Cortex of kidney (tissue), 1 donor: ENCODE measurements at places on chromosomes 2 and 18.

GRCh38 chr2:180927030-180927686 lies 53.2 kb upstream of the UBE2E3 start:
- DNase-seq, result no peak

GRCh38 chr18:26826656-26827235 lies 38.8 kb downstream of the AQP4 start:
- DNase-seq, result no peak

DNA sequence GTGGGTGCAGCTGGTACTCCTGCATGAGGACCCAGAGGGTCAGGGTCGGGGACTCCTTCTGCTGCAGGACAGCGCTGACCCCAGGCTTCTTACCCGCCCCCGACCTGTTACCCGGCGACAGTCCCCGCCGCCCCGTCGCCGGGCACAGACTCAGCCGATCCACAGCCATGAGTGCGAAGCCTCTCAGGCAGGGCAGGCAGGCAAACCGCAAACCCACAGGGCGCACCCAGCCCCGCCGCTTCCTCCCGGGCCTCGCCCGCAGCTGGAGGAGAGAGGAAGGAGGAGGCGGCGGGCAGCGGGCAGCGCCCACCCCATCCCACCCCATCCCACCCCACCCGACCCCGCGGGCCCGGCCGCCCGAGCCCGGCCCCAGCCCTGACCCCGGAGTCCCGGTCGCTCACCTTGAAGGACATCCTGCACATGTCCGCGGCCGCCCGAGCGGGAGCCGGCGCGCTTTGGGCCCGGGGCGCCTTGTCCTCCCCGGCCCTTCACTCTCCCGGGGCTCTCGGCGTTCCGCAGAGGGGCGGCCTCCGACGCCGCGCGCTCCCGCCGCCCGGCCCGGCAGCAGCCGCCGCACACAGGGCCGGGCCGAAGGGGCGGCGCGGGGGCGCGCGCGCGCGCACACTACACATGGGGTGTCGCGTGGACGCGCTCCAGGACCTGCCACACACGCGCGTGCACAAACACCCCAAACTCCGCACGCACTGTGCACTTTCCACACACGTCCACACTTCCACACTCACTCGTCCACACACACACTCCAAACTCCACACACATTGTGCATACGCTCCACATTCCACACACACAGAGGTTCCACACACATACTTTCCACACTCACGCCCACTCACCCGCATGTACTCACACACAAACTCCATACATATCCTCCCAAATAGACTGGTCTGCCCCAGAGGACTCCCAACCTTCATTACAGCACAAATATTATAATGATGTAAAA lies at the start of gene ANKRD29:
TSS of gene ANKRD29 (minus strand) at position 603 of the 955 bp plus-strand sequence. CDS start at position 422, 181 bp downstream.
- DNase-seq, result no peak

DNA sequence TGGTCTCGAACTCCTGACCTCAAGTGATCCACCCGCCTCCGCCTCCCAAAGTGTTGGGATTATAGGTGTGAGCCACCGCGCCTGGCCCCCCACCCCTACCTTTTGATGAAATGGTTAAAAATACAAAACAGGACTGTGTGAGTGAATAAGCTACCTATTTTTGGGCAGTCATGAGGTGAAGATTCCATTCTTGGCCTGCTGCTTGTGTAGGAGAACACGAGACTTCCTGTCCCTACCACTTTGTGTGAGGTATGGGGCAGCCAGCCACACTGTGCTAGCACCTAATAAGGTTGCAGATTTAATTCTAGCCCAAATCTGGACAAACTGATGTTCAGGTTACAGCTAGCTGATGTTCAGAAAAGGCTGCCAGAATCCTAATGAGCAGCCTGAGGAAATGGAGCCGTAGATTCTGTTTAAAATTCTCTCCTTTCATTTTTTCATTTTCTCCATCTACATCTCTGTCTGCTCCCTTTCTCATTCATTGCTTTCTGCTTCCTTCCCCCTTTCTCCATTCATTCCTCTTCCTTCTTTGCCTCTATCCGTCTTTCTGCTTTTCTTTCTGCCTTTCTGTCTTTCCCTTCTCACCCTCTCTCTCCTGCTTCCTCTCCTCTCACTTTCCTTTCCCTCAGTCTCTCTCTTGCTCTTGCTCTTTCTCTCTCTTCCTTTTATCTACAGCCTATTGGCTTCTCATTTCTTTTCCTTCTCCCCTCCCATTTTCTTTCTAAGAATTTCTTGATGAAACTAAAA lies 4.6 kb upstream of the LTBP1 start:
- DNase-seq, result no peak
